ENCODE measurements at places on chromosomes 5 and 9. TPM values are rescaled to one million over a fixed set of nuclear protein-coding genes. Genes with fewer than 3 reads are reported as not detected.

The P4HA2 gene
- total RNA-seq: 18.6 TPM

The ALDH1B1 gene
- 23.9 TPM for total RNA-seq

The CCL27 gene
- total RNA-seq: not detected

DNA sequence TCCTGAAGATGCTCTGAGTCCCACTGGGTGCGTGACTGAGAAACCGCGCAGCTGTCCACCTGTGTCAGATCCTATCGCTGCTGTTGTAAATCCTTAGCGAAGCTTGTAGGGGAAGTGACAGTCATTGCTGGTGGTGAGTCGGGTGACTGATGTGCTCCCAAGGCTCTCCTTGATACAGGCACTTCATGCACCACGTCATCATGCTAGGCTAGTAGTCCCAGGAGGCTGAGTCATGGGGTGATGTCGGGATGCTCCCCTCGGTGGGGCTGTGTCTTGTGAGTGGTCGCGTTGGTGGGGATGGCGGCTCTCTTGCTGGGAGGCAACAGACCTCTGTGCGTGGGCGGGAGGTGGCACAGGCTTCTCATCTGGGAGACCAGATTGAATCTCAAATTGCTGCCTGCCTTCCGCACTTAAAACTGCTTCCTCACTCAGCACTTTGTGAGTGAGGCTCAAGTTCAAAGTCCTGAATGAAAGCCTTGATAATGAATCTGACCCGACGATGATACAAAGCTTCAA lies 84.7 kb downstream of the CSNK1A1 start:
- DNase-seq: peak; percentile 51
- H3K27ac ChIP-seq: no peak overlapping the region
- H3K36me3 ChIP-seq: no peaks in the 10 kb centered on the region
- no peak overlapping the region for H3K4me3 ChIP-seq
- H3K27me3 ChIP-seq: peaks cover 3% of the 10 kb centered on the region

DNA sequence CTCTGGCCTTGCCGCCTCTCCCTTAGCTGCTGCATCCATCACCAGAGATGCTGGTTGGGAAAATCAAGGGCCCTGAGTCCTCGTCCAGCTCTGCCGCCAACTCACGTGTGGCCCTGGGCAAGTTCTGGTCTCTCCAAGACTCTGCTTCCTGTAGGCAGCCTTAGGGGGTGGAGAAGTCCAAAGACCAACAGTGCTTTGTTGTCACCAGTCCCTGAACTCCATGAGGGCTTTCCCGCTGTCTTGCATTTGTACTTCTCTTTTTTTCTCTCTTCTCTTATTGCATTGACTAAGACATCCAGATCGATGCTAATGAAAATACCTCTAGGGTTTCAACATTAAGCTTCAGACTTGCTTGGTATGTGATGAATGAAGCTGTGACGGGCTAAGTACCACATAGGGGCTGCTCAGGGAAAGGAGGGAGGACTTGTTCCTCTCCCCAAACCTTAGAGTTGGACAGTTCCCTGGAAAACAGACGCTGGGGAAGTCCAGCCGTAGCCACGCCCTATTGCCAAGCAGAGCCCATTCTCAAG lies 63.7 kb upstream of the STXBP1 start:
- no peak overlapping the region for H3K27ac ChIP-seq
- no peaks in the 10 kb centered on the region for H3K36me3 ChIP-seq
- no peak overlapping the region for H3K4me3 ChIP-seq
- H3K27me3 ChIP-seq: no peaks in the 10 kb centered on the region
- H3K4me1 ChIP-seq: no peaks in the 10 kb centered on the region

DNA sequence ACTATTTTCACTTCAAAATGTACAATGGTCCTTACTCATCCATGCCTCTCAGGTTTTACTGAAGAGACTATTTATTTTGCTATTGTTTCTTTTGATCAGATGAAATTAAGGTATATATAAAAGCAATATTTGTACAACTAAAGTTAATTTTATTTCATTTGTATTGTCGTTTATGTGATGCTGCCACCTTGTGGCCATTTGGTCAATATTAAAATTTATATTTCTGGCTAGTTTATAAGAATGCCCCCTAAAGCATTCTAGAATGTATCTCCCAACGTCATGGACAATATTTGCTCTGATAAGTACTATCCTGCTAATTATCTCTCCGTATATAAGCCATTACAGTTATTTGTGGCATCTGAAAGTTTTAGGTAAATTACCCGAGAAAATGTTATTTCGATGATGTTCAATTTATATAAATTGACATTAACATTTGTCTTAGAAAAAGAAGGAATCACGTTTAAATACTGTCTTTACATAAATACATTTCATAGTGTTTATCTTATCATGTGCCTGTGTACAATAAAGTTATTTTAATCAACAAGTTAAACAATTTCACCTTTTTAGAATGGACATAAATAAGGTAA lies 680.0 kb downstream of the TAF11L14 start:
- no peaks in the 10 kb centered on the region for H3K4me1 ChIP-seq
- H3K36me3 ChIP-seq: no peaks in the 10 kb centered on the region
- DNase-seq: peak; percentile 15
- no peak overlapping the region for H3K27ac ChIP-seq

DNA sequence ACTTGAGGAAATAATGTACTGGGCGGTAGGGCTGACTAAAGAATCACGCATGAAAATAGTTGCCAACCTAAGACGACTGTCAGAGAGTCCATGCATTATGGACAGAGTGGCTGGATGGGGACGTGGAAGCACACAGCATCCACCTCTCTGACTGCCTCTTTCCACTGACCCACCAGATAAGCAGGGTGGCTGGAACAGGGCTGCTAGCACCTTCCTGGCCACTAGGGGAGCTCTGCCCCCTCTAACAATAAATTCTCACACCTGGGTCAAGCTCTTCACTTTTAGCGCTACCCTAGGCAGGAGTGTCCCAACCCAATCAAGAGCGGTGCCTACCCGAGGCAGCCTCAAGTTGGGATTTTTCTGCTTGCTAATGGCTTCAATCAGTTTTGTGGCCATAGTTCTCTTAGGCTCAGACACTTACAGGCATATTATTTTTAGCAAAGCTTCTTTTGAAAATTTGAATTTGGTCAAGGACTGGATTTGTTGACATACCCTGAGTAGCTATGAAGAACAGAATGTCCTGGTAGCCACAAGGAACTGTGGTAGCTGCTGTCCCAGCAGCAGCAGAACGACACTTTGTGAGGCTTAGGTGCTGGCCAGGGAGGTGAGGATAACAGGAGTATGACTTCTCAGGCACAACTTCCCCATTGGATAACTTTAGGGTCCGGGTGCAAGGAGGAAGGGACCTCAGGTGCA lies 6.9 kb upstream of the TPM2 start:
- no peak overlapping the region for H3K27ac ChIP-seq
- peaks cover 17% of the 10 kb centered on the region for H3K36me3 ChIP-seq
- DNase-seq: peak; percentile 75
- no peak overlapping the region for H3K4me3 ChIP-seq
- no peaks in the 10 kb centered on the region for H3K4me1 ChIP-seq

DNA sequence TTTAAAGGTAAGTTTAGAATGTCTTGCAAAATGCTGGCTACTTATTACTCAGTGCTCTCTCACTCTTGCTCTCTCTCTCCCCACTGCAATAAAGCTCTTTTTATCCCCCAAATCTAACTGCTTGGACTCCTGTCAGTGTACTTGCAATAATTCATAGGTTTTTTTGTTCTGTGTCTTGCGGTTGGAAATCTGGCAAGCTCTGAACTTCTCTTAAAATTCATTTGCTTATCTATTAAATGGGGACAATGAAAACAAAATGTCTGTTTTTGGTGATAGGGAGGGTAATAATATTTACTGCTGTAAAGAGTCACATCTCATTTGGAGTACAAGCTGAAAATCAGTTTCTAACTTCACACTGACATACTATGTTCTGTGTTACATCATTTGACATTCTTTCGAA lies 18.7 kb upstream of the OR13D1 start:
- no peaks in the 10 kb centered on the region for H3K36me3 ChIP-seq
- H3K27me3 ChIP-seq: no peaks in the 10 kb centered on the region
- no peak overlapping the region for H3K27ac ChIP-seq
- H3K4me1 ChIP-seq: no peaks in the 10 kb centered on the region
